ENCODE measurements at places on chromosomes 7 and 10. TPM values are rescaled to one million over a fixed set of nuclear protein-coding genes. Genes with fewer than 3 reads are reported as not detected.

Gene CDHR3
- 4.8 TPM for total RNA-seq

- DNase-seq: peak; percentile 52
Observed at GRCh38 chr7:121419201-121420148, 23.4 kb upstream of the FAM3C start.

DNA sequence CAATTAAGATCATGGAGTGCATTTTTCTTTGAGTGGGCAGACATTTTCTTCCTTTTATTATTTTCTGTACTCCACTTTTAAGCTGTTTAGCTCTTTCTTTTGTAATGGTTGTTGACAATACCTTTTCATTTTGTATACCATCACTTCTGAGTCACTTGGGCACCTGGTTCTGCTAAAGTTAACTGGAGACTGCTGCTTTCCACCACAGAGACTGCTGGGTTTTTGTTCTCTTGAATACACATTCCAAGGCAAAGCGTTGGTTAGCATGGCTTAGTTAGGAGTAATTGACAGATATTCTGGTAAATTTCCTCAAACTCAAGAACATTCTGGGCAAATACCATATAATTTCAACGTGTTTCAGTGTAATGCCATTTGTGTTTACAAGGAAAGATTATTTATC, 541.9 kb upstream of the CELF2 start:
- no peak for DNase-seq

GRCh38 chr10:12235116-12235694, 39.2 kb downstream of the CDC123 start:
- DNase-seq: no peak

GRCh38 chr7:2138146-2138765, 94.5 kb downstream of the MAD1L1 start:
- no peak for DNase-seq

GRCh38 chr10:117261501-117261900, 20.6 kb downstream of the SLC18A2 start:
- DNase-seq: no peak

- DNase-seq: no peak
Observed at GRCh38 chr7:151351967-151352366, 10.4 kb downstream of the NUB1 start.

Data from hepatocyte (in vitro differentiated cells).